ENCODE measurements at places on chromosomes 7 and 10. TPM values are rescaled to one million over a fixed set of nuclear protein-coding genes. Genes with fewer than 3 reads are reported as not detected.

GRCh38 chr7:158102897-158103296 is 484.7 kb downstream of the PTPRN2 start:
- no peak for DNase-seq

The DLX6 gene
- 0.17 TPM for total RNA-seq

DNA sequence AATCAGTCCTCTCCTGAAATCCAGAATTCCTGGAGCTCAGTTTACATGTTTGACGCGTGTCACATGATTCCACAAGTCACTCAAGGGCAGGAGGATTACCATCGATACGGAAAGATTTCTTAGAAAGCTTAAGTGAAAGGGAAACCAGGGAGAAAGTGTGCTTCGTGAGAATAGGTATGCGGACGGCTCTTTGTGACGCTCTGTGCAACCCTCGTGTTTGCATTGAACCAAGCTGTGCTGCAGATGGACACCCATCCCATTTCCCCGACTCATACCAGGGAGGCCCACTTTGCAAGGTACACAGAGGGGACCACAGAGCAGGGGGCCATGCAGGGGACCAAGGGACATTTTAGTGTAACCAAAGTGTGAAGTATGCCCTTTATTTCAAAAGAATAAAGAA is 43.2 kb downstream of the IKZF1 start:
- no peak for DNase-seq

DNA sequence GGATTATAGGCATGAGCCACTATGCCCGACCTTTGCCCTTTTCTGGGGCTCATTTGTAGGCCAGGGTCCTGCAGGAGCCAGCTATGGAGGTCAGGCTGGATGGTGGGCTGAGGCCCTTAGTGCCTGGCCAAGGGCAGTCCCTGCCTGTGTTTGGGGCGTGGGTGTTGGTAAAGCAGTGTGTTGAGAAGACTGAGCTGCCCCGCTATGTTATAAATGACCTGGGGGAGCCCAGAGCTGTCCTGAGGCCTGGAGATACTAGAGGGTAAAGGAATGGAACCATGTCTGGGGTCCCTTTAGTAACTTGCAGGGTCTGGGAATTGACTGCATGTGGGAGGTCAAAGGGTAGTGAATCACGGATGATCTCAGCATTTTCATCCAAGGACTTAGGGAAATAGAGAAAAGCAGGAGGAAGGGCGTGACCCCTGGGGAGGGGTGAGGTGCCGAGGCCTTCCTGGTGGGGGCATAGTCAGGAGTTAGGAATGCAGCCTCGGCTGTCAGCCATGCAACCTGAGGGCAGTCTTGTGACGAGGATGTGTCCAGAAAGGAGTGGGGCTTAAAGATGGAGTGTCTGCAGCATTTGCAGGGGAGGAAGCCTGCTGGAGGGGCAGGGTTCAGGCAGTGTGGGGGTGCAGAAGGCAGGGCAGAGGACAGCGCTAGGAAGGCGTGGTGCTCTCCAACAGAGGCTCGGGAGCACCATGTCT is 31.5 kb downstream of the TMEM248 start:
- no peak for DNase-seq

DNA sequence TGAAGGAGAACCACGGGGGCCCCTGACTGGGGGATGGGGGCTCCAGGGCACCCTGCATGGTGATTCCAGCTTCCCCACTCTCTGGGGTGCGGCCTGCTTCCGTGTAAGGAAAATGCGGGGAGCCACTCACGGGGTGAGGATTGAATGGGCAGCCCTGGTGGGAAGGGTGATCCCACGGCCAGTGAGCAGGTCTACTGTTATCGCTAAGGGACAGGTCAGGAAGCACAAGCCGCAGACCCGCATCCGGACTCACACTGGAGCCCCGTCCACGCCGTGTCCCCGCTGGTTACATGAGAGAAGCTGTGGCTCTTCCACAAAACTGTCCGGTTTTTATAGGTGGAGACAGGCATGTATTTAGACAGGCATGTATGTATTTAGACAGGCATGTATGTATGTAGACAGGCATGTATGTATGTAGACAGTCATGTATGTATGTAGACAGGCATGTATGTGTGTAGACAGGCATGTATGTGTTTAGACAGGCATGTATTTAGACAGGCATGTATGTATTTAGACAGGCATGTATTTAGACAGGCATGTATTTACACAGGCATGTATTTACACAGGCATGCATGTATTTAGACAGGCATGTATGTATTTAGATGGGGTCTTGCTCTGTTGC is 5.7 kb downstream of the PSMG3 start:
- DNase-seq, result no peak
